ENCODE measurements at places on chromosomes 2 and 18. TPM values are rescaled to one million over a fixed set of nuclear protein-coding genes. Genes with fewer than 3 reads are reported as not detected.

- no peak overlapping the region for H3K27ac ChIP-seq
- H3K36me3 ChIP-seq = no peaks in the 10 kb centered on the region
- no peak overlapping the region for H3K4me3 ChIP-seq
- DNase-seq = no peak
- peaks cover 3% of the 10 kb centered on the region for H3K4me1 ChIP-seq
Measured at GRCh38 chr2:64950226-64951160, 38.7 kb upstream of the SLC1A4 start.

DNA sequence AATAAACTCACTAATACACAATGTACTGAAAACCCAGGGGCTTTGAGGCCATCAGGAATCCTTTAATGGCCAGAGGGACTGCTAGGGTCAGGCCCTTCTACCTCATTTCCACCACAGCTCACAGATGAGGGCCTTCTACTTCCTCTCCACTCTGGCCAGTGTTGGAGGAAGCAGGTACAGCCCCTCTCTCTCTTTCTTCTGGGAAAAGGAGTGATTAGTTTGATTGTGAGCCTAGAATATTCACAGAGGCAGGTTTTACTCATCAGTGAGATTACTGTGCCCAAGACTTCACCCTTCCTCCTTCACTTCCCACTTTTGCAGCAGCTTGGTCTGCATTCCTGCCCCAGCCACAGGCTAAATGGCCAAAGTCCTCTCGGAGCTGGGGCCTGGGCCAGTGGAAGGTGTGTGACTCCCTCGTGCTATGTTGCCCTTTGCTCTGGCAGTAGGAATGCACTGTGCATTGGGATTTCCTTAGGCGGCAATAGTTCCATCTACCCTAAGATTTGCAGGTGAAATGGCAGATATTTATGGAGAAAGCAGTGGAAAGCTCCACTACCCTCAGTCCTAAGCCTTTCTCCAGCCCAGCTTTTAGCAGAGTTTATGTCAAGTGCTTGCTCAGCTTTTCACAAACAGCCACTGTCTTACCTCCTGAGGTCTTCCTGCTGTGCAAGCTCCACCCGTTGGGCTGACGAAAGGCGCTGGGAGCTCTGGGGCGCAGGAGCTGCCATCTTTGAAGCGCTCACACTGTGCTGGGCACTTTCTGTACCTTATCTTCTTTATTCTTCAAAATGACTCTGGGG, 36.2 kb upstream of the YES1 start:
- no peak overlapping the region for H3K4me3 ChIP-seq
- H3K4me1 ChIP-seq = peaks cover 7% of the 10 kb centered on the region
- no peak for DNase-seq

- DNase-seq = no peak
- no peak overlapping the region for H3K27ac ChIP-seq
- H3K36me3 ChIP-seq = no peaks in the 10 kb centered on the region
- H3K27me3 ChIP-seq = no peaks in the 10 kb centered on the region
- no peak overlapping the region for H3K4me3 ChIP-seq
Measured at GRCh38 chr2:103859238-103859637, 994.7 kb upstream of the POU3F3 start.

GRCh38 chr18:34659579-34660517, 50.2 kb upstream of the DTNA start:
- peak overlapping the region; percentile 2 for H3K4me3 ChIP-seq
- no peaks in the 10 kb centered on the region for H3K27me3 ChIP-seq
- H3K4me1 ChIP-seq = peaks cover 22% of the 10 kb centered on the region
- no peaks in the 10 kb centered on the region for H3K36me3 ChIP-seq

DNA sequence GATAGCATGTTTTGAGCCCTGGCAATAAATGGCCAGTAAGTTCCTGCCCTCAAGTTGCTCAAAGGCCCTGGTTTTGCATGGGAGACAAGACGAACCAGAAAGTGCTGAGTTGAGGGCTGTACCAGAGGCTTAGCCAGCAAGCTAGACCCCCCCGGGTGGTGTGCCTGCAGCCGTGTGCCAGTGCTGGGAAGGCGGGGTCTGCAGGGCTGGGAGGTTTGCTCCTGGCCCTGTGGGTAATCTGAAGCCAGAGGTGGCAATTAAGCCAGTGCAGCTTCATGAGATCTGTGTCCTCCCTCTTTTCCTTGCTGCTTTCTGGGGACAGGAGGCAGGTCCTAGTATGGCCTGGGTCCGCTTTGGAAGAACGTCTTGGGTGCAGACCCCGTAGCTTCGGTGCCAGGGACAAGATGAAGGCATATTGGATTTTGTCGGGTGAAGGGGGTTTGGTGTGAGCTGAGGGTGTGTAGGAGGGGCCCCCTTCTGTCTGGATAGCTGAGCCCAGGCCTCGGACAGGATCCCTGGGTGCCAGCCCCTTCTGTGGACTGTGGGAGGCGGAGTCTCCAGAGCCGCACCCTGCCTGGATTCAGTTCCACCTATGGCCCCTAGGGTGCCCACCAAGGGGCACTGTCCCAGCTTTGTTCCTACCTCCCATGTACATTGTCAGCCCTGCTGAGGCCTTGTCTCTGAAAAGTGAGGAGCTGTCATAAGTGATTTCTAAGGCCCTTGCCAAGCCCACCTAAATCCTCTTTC, 15.6 kb downstream of the ATOH8 start:
- no peaks in the 10 kb centered on the region for H3K27me3 ChIP-seq
- DNase-seq = peak; percentile 80
- no peak overlapping the region for H3K27ac ChIP-seq
- no peak overlapping the region for H3K4me3 ChIP-seq

GRCh38 chr2:190591437-190591836, 56.9 kb upstream of the NEMP2 start:
- no peak for DNase-seq
- no peak overlapping the region for H3K4me3 ChIP-seq
- peaks cover 11% of the 10 kb centered on the region for H3K4me1 ChIP-seq
- H3K27ac ChIP-seq = no peak overlapping the region
- H3K36me3 ChIP-seq = no peaks in the 10 kb centered on the region
- H3K27me3 ChIP-seq = no peaks in the 10 kb centered on the region

DNA sequence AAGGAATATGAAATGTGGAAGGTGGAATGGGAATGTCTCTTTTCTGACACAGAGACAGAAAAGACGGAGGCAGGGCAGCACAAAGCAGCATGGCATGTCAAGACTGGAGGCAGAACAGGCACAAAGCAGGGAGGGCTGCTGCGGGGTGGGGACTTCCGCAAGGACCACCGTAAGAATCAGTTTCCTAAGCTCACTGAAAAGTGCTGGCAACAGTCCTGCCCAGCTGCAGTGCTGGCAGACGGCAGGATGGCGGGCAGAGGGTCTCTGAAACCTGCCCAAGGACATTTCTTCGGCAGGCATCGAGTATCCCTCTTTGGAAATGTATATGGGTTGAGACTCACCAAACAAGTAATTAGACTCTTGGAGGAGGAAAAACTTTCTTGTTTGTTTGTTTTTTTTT, 54.9 kb downstream of the FAM178B start:
- H3K27ac ChIP-seq = no peak overlapping the region
- DNase-seq = no peak
- H3K36me3 ChIP-seq = no peaks in the 10 kb centered on the region
- H3K27me3 ChIP-seq = peaks cover 12% of the 10 kb centered on the region
- H3K4me3 ChIP-seq = no peak overlapping the region
- H3K4me1 ChIP-seq = peaks cover 19% of the 10 kb centered on the region

DNA sequence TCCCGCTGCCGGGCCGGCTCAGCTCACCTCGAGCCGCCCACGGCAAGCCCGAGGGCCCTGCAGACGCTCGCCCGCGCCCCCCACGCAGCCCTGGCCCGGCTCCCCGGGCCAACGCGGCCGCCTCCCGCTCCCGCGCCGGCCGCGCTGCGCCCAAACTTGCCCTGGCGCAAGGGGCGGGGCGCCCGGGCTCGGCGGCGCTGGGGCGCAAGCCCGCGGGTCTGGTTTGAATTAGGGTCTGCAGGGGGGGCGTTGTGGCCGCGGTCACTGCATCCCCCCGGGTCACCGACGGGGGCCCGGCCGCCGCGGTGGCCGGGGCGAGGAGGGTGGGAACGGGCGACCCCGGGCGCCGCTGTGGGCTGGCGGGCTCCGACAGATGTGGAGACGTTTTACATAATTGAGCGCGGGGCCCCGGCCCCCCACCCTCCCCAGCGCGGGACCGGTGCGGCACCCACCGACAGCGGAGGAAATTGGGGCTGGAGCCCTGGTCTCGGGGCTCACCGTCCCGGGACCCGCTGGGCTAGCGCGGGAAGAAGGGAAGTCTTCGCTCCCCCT, 690 bp downstream of the SDC1 start:
- H3K4me3 ChIP-seq = peak overlapping the region; percentile 75
- H3K36me3 ChIP-seq = no peaks in the 10 kb centered on the region
- H3K4me1 ChIP-seq = peaks cover 22% of the 10 kb centered on the region
- no peak overlapping the region for H3K27ac ChIP-seq

- H3K27me3 ChIP-seq = no peaks in the 10 kb centered on the region
- DNase-seq = no peak
- H3K27ac ChIP-seq = no peak overlapping the region
- H3K36me3 ChIP-seq = no peaks in the 10 kb centered on the region
Measured at GRCh38 chr2:134220344-134220974, 33.4 kb upstream of the MGAT5 start.

DNA sequence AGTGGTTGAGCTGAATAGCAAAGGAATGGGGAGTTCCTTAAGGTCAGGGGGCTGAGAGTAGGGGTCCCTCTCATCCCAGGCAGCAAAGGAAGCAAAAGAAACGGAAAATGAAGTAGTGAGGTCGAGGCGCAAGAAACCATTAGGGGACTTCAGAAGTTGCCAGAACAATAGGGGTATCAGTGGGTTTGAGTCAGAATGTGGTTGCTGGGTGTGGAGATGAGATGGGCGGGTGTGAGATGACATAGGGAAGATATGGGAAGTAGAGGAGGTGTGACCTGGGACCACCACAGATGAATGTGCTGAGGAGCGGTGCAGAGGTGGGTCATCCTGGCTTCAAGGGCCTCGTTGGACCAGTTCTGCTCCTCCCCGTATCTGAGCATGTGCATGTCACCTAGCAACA, 13.1 kb upstream of the VAPA start:
- H3K27ac ChIP-seq = no peak overlapping the region
- no peak overlapping the region for H3K4me3 ChIP-seq
- H3K27me3 ChIP-seq = no peaks in the 10 kb centered on the region
- DNase-seq = no peak
- peaks cover 7% of the 10 kb centered on the region for H3K4me1 ChIP-seq

- no peaks in the 10 kb centered on the region for H3K4me1 ChIP-seq
- no peak overlapping the region for H3K4me3 ChIP-seq
- no peaks in the 10 kb centered on the region for H3K27me3 ChIP-seq
- DNase-seq = no peak
- no peak overlapping the region for H3K27ac ChIP-seq
Measured at GRCh38 chr2:16747257-16747656, 81.6 kb upstream of the CYRIA start.

- H3K4me1 ChIP-seq = peaks cover 11% of the 10 kb centered on the region
- no peak for DNase-seq
- H3K27ac ChIP-seq = no peak overlapping the region
- no peak overlapping the region for H3K4me3 ChIP-seq
Measured at GRCh38 chr2:190188289-190188688, 125.8 kb upstream of the MSTN start.

GRCh38 chr2:150548527-150548926, 61.1 kb upstream of the RND3 start:
- no peak overlapping the region for H3K27ac ChIP-seq
- peak; percentile 42 for DNase-seq
- no peaks in the 10 kb centered on the region for H3K36me3 ChIP-seq
- H3K27me3 ChIP-seq = no peaks in the 10 kb centered on the region
- H3K4me1 ChIP-seq = peaks cover 6% of the 10 kb centered on the region

DNA sequence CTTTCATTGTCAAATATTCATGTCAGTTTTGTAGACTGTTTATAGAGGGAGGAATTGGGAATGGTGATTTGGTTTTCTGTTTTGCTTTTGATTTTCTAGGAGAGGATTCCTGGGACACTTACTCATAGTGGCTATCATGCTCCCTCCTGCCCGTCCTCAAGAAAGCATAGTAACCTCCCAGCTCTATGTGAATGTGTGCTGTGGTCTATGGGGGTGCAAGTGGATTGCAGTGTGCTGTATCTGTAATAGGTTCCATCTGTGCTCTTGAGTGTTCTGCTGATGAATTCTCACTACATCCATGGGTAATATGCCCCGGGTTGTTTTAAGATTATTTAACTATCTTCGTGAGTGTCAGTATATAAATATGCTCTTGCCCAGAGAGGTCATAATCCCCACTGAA, 811.3 kb downstream of the CNTNAP5 start:
- H3K36me3 ChIP-seq = no peaks in the 10 kb centered on the region
- H3K27me3 ChIP-seq = no peaks in the 10 kb centered on the region
- no peak for DNase-seq
- H3K4me1 ChIP-seq = no peaks in the 10 kb centered on the region
- H3K27ac ChIP-seq = no peak overlapping the region
- H3K4me3 ChIP-seq = no peak overlapping the region

- no peaks in the 10 kb centered on the region for H3K27me3 ChIP-seq
- no peak for DNase-seq
- no peaks in the 10 kb centered on the region for H3K4me1 ChIP-seq
- no peaks in the 10 kb centered on the region for H3K36me3 ChIP-seq
- H3K4me3 ChIP-seq = no peak overlapping the region
- no peak overlapping the region for H3K27ac ChIP-seq
Measured at GRCh38 chr2:233015019-233015645, 2.1 kb upstream of the NGEF start.

GRCh38 chr2:46540496-46541331, 61.3 kb downstream of the TMEM247 start:
- H3K4me1 ChIP-seq = peaks cover 37% of the 10 kb centered on the region
- H3K27ac ChIP-seq = peak overlapping the region; percentile 83
- peaks cover 14% of the 10 kb centered on the region for H3K36me3 ChIP-seq

GRCh38 chr18:53382870-53383269, 841.6 kb downstream of the MBD2 start:
- H3K36me3 ChIP-seq = no peaks in the 10 kb centered on the region
- no peak overlapping the region for H3K27ac ChIP-seq
- no peaks in the 10 kb centered on the region for H3K27me3 ChIP-seq
- H3K4me3 ChIP-seq = no peak overlapping the region
- DNase-seq = no peak

- H3K27ac ChIP-seq = no peak overlapping the region
- no peaks in the 10 kb centered on the region for H3K4me1 ChIP-seq
- no peak overlapping the region for H3K4me3 ChIP-seq
- no peaks in the 10 kb centered on the region for H3K36me3 ChIP-seq
Measured at GRCh38 chr2:233093166-233093448, 33.0 kb downstream of the INPP5D start.

- H3K27me3 ChIP-seq = no peaks in the 10 kb centered on the region
- H3K4me3 ChIP-seq = no peak overlapping the region
- DNase-seq = no peak
- H3K36me3 ChIP-seq = no peaks in the 10 kb centered on the region
Measured at GRCh38 chr18:73482901-73483300, 615.1 kb upstream of the NETO1 start.

- peak; percentile 95 for DNase-seq
- no peak overlapping the region for H3K27ac ChIP-seq
- H3K36me3 ChIP-seq = no peaks in the 10 kb centered on the region
- no peaks in the 10 kb centered on the region for H3K27me3 ChIP-seq
Measured at GRCh38 chr2:219736209-219736608, 108.8 kb downstream of the SLC4A3 start.

Gene PUS10
- 5.6 TPM for total RNA-seq

Gene CD207
- total RNA-seq = not detected

Gene FHOD3
- total RNA-seq = 13.0 TPM

Gene AUP1
- 82.9 TPM for total RNA-seq

Gene DIS3L2
- 21.2 TPM for total RNA-seq

Gene HOXD12
- not detected for total RNA-seq

Gene COL4A3
- not detected for total RNA-seq

Gene LONRF2
- under 0.01 TPM for total RNA-seq

Gene DES
- 1.2 TPM for total RNA-seq

Gene CPS1
- 21.7 TPM for total RNA-seq

Gene INPP5D
- total RNA-seq = under 0.01 TPM

Gene RSAD2
- total RNA-seq = 0.72 TPM

Gene MRO
- total RNA-seq = 1.8 TPM

Gene NFATC1
- total RNA-seq = 6.2 TPM

Gene ITPRIPL1
- 1.4 TPM for total RNA-seq

Gene REG3A
- not detected for total RNA-seq

Gene ACVR1C
- total RNA-seq = 0.36 TPM
